NCI-H524 treated with DMSO at 0.1 percent for 48 hours (cell line): ENCODE measurements at places on chromosomes 12 and 14.

DNA sequence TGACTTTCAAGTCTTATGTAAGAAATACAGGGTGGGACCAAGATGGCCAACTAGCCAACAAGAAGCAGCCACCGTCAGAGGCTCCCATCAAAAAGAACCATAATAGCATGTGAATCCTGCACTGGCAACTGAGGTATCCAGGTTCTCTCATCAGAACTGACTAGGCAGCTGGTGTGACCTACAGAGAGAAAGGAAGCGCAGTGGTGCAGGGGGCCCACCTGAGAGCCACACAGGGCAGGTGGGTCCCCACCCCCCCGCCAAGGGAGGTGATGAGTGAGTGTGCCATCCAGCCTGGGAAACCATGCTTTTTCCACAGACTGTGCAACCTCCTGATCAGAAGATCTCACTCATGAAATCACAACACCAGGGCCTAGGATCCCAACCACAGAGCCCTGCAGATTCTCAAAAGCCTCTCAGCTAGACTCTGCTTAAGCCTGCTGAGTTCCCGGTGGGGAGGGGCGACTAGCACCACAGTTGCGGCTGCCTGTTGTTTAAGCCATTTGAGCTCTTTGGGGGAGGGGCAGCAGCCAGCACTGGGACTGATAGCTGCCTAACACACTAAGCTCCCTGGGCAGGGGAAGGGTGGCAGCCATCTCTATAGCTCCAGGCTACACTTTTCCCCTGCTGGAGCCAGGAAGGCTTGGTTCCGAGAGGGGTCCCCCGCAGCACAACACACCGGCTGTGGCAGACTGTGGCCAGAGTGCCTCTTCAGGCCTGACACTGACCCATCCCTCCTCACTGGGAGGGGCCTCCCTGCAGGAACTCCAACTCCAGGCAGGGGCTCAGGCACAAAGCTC, 75.3 kb downstream of the GARIN6 start:
- DNase-seq = no peak

GRCh38 chr12:51897181-51897580, 9.3 kb downstream of the ANKRD33 start:
- DNase-seq = no peak

DNA sequence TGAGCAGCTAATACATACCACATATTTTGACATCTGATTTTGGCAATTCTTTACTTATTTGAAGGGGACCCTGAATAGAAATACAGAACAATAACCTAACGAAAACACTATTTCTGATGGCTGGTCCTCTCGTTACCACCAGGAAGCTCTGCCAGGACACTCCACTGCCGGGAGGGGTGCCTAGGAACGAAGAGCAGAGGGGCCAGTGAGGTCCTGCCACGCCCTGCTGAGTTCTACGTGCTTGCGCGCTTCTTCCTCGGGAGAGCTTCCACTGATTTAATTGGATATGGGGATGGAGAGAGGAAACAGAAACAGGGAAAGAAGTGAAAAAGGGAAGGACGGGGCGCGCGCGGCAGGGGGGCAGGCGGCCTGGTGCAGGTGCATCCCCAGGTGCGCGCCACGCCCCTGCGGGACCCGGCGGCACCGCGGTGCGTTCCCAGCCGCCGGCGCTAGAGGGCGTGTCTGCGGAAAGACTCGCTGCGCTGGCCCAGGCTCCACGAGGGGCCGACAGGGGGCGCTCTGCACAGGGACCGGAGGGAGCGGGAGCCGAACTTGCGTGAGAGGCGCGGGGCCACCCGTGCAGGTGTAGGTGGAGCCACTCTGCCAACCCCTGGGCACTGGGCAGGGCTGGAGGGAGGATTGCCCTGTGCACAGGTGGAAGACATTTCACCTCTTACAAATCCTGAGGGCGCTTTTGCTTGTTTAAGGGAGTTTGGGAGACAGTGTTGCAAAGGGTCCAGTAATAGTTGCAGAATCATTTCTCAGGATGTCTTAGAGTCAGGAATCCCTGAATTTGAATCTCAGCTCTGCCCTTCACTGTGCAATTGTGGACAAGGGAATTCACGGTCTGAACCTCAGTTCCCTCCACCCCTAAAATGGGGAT, 986.3 kb upstream of the TMEM132C start:
- DNase-seq = no peak

- DNase-seq = no peak
These were observed 151.2 kb upstream of the KRR1 start for GRCh38 chr12:75662511-75663159.

GRCh38 chr12:52053536-52054209, 2.4 kb downstream of the NR4A1 start:
- DNase-seq = no peak

- DNase-seq = peak; percentile 9
These were observed 67.0 kb downstream of the ANKRD9 start for GRCh38 chr14:102442241-102443211.

DNA sequence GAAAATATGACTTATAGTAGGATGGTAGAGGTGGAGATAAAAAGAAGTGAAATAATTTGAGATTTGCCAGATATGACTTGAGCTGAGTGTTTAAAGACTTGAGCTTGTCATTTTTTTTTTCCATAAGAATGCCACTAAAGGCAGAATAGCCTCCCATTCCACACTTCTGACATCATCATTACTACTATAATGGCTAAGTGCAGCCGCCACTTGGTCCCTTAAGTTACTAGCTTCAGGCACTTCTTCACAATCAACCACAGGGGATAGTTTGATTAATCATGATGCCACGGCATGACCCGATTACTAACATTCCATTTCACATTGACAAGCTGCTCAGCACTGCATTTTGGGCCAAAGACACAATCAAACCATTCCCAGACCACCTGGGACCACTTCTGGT, 127.9 kb downstream of the EFCAB11 start:
- DNase-seq = no peak

- no peak for DNase-seq
These were observed 679 bp downstream of the BDKRB2 start for GRCh38 chr14:96205059-96205977.

- DNase-seq = peak; percentile 24
These were observed at the start of gene MARCHF9 for GRCh38 chr12:57754411-57755193. MARCHF9 (plus strand) TSS chr12:57755103; CDS start chr12:57755529, 426 bp downstream.

- no peak for DNase-seq
These were observed 70.6 kb downstream of the KIF21A start for GRCh38 chr12:39372204-39372925.

DNA sequence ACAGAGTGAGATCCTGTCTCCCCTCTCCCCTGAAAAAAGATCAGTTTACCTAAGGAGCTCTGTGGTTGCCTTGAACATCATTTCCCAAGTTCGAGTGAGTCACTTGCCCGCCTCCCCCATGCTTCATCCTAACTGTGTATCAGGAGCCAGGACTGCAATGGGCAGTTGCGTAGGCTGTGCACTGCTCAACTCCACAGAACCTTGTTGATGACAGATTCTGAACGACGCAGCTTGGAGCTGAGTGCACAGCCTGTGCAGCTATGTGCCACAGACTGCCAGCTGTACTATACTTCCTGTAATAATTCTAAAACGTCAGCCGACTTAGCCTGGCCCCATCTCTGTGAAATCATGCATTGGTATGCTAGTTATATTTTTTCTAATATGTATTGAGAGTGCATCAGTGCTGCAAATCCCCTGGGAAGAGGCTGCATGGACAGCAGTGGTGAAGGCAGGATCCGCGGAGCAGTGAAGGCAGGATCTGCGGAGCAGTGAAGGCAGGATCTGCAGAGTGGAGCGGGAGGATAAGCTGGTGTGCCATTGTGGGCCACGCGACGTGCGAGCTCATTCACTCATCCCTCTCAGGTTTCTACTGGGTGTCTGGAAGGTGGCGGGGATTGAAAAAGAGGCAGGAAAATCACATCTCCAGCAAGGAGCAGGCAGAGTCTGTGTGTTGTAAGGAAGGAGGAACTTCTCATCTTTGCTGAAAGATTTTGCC, 80.8 kb downstream of the GALNT9 start:
- DNase-seq = no peak

DNA sequence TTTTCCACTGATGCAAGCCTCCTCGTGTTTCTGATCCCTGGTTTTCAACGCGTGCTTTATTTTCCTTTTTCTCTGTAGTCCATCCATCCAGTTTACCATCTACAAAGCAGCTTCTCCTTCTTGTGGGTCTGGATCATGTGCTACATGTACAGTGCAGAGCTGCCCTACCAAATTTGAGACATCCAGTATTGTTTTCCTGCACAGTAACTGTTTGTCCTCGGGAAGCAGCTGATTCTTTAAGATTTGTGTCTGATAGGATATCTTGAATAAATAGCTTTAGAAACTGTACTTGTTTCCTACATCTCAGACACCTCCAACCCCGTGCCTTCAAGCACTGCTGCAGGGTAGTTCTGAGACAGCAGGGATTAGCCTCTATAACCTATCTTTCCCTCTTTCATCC, 368.1 kb upstream of the FAR2 start:
- no peak for DNase-seq

DNA sequence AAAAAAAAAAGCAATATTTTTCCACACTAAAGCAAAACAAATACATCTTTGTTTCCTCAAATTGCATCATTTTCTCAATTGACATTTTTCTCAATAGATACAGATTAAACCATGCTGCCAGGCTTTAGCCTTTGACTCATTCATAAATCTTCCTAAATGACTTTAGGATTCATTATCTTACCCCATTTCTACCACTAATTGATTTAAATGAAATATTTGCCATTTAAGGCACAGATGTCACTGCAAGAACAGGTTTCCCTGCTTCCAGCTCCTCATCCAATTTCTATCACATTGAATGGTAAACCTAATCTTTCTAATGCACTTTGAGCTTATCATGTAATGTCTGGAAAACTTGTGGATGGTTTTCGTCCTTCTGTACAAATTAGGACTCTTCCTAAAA, 298.7 kb downstream of the RPL10L start:
- DNase-seq = no peak

DNA sequence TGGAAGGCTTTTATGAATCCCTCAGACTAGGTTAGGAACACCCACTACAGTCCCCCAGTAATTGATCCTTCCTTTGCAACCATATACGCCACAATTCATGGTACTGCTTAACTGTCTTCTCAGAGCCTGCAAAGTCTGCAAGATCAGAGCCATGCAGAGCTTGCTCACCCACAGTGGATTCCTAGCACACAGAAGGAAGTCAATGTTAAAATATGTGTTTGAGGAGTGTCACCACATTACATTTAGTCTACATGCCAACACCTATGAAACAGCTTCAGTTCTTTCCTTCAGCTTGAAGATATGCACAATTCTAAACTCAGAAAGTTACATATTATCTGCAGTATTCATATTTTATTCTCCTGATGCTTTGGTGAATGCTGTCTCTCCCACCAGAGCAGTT, 138.5 kb downstream of the NDUFA12 start:
- no peak for DNase-seq

- DNase-seq = no peak
These were observed 152.4 kb downstream of the ASCL1 start for GRCh38 chr12:103109861-103110260.

DNA sequence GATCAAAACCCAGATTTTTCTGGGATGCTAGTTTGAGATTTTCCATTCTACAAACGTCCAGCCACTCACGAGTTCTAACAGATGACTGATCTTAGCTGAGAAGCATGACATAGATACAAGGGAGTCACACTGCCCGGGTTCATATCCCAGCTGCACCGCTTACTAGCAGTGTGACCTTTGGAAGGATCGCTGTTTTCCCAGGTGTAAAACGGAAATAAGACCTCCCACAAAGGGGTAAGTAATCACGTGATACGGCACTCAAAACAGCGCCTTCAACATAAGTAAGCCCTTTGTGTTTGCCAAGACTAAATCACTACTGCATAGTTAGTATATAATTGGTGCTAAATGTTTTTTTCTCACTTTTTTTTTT, 624 bp upstream of the PWP1 start:
- peak; percentile 2 for DNase-seq

DNA sequence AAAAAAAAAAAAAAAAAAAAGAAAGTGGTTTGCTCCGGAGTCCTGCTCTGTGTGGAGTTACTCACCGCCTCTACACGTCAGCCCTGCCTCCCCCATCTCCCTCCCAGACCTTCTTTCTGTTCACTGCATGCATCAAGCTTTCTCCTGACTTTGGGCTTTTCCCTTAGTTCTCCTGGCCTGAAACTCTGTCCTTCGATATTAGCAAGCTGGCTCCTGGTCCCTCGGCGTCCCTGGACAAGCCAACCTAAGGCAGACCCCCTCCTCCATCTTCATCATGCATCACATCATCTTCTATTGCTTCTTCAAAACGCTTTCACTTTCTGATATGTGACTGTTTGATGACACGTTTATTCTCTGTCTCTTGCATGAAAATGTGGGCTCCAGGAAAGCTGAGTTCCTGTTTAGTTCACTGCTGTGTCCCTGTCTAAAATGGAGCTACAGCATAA, 40.6 kb downstream of the SLC15A4 start:
- no peak for DNase-seq

GRCh38 chr12:10372559-10372958, 17.3 kb downstream of the KLRK1 start:
- DNase-seq = no peak

DNA sequence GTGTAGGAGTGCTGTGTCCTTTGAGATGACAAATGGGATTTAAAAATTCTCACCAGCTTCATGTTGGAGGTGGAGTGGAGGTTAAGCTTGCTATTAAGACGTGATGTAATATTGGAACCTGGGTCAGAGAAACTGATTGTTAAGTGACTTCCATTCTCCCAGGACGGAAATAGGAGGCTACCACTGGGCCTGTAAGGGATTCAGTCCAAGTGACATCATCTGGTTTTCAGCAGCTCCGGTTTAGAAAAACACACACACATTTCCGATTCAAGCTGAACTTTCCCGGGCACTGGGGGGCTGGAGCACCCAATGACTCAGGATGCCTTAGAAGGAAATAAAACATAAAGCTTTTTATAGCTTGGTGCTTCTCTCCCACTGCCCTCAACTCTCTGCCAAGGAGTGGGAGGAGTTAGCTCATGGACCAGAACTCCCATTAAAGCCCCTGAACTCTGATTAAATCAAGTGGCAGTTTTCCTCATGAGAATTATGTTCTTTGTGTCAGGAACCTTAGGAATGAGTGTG, 12.4 kb downstream of the CALM1 start:
- no peak for DNase-seq

GRCh38 chr14:75871181-75871880, 110.5 kb downstream of the TGFB3 start:
- DNase-seq = no peak

GRCh38 chr12:125512541-125513298, 447.5 kb downstream of the AACS start:
- DNase-seq = no peak

DNA sequence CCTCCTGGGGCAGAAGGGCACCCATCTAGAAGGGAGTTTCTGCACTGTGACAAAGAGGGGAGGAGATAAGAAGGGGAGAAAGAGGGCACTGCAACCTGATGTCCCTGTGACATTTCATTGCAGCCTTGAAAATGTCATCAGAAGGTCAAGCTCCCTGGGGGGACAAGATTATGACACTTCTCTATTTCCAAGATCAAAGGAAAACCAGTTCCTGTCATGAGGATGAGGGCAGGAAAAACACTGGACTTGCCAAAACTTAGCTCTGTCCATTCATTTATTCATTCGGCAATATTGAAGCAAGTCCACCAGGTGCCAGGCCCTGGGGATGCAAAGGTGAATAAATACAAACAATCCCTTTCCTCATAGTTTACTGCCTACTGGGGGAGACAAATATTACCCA, 138.4 kb upstream of the CDKN3 start:
- DNase-seq = no peak

- DNase-seq = no peak
These were observed 556 bp downstream of the MTHFD1 start for GRCh38 chr14:64388533-64389285.
